ENCODE measurements at places on chromosomes 6 and 20.

DNA sequence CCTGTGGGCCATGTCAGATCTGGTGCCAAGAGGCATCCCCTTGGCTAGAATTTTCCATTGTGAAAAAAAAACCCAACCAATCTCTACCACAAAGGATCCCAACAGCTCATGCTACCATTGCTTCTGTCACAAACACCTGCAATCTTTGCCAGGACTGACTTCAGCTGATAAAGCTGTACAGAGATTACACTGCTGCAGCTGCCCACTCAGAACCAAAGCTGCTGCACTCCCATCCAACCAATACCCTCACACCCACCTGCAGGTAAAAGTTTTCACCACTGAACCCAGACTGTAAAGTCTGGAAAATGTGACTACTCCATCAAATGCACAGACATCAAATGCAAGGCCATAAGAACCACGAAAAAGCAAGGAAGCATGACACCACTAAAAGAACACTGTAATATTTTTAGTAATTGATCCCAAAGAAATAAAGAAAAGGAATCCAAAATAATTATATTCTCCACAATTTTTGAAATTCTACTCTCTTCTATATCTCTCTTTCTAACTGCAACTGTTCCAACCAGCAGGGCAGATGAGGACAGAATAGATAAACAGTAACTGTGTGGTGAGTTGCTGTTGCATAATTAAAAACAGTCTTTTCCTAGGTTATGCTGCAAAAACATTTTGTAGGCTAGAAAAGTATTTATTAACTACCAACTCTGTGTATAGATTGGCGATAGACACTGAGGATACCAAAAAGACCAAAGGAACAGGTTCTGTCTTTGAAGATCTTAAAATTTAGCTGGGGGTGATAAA lies 128.0 kb upstream of the MCHR2 start:
- DNase-seq, result no peak

DNA sequence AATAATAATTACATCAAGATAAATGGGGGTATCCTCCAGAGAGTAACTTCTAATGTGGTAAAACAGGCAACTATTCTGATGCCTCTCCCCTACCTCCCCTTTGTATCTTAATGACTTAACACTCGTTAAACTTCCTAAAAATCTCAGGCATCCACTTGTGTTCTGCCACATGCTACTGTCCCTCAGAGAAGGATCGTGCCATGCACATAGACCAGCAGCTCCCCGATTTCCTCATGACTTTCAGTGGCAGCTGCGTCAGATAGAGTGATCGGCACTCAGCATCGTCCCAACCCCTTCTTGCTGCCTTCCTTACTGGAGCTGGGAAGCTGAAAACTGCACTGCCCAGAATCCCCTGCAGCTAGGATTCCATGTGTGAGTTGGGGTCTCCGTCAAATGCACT lies 32.1 kb downstream of the RIPOR2 start:
- DNase-seq, result no peak

- peak; percentile 65 for DNase-seq
These were observed 126.8 kb downstream of the ALDH8A1 start for GRCh38 chr6:134822920-134823709.

- no peak for DNase-seq
These were observed 85.3 kb upstream of the FYN start for GRCh38 chr6:111958534-111958933.

DNA sequence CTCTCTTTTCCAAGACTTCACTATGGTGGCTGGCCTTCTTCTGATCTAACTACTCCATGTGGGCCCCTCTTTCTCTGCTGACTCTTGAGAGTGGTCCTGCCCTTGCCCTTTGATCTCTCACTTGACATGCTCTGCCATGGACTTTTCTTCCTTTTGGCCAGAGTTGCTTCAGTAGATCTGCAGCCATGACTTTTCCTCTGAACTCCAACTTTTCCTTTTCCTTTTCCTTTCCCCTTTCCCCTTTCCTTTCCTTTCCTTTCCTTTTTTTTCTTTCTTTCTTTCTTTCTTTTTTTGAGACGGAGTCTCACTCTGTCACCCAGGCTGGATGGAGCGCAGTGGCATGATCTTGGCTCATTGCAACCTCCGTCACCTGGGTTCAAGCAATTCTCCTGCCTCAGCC lies 88.5 kb downstream of the JAG1 start:
- DNase-seq, result no peak

- DNase-seq, result no peak
These were observed 40.7 kb downstream of the CPXM1 start for GRCh38 chr20:2759603-2760296.

- no peak for DNase-seq
These were observed 32.6 kb downstream of the NTSR1 start for GRCh38 chr20:62741191-62741691.

- peak; percentile 38 for DNase-seq
These were observed 31.5 kb upstream of the GCM1 start for GRCh38 chr6:53179961-53180651.

DNA sequence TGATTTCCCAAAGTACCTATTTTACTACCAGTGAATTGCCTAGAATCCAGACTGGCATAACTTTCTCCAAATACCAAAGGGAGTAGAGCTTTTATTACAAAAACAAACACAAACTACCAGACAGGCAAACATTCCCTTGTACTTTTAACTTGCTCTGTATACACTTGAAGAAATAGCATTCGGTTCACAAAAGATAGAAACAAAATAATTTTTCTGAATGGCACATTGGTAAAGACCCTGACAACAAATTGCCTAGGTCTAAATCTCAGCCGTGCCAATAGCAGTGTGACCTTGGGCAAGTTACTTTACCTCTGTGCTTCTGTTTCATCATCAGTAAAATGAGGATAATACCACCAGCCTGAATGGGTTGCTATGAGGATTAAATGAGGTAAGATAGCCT lies 15.9 kb downstream of the ARHGAP18 start:
- no peak for DNase-seq

- DNase-seq, result no peak
These were observed 80.0 kb downstream of the CRYBG1 start for GRCh38 chr6:106440546-106440945.

- DNase-seq, result no peak
These were observed 99.3 kb downstream of the PHF3 start for GRCh38 chr6:63734923-63735322.

DNA sequence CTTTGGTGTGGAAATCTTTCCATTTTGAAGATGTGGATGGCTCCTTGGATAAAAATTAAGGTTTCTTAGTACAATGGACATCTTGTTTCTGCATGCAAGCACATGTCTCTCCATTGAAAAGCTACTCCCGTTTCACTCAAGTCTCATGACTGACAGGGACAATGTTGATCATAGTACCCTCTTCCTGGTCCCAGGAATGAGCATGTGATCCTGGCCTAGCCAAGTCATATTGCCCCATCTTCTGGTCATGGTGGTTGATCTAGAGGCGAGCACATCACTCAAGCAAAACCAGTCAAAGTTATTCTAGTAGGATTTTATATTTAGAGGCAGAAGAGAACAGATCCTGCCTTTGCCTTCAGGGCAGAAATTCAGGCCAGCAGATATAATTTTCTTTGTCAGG lies 12.2 kb upstream of the CBLN4 start:
- no peak for DNase-seq

DNA sequence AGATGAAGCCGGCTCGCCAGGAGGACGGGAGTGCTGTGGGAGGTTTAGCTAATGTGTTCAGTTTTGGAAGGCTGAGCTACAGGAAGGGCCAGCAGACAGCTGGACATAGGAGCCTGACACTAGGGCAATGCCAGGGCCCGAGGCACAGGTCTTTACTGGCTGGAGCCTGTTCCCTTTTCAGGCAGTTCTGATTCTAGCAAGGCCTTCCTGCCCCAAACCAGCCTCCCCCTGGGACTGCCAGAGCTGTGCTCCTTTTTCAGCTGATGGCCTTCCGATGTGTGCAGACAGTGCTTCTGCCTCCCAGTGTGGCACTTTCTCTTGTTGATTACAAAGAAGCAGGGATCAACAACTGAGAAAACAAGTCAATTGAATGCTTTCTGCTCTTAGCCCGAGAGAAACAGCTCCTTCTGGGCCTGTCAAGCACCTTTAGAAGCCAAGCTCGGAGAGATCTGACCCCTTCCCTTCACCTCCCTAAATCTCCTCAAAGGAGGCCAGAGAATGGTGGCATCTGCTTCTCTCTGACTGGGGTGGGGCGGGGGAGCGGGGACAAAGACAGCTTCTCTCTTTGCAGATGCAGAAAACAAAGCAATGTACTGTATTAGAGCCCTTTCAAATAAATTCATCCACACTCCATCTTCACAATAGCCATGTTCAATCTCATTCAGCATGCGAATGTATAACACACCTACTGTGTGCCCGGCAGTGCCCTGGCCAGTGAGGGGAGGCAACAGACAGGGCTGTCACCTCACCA lies 63.2 kb downstream of the RAB44 start:
- no peak for DNase-seq

- DNase-seq, result peak; percentile 69
These were observed 114.5 kb upstream of the SOX4 start for GRCh38 chr6:21478883-21479539.

- peak; percentile 80 for DNase-seq
These were observed 114.2 kb downstream of the SNX5 start for GRCh38 chr20:17854307-17854903.

DNA sequence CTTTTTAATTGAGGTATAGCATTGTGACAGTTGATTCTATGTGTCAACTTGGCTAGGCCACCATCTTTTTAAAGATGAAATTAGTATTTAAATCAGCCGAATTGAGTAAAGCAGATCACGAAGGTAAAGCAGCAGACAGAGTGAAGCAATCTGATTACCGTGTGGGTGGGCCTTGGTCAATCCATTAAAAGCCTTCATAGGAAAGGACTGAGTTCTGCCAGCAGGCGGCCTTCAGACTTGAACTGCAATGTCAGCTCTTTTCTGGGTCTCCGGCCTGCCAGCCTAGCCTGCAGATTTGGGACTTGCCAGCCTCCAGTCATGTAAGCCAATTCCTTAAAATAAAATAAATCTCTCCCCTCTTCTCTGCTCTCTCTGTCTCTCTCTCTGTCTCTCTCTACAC lies 22.4 kb upstream of the TGM2 start:
- no peak for DNase-seq

GRCh38 chr6:39657355-39658135 lies 67.7 kb downstream of the KIF6 start:
- no peak for DNase-seq

- DNase-seq, result no peak
These were observed 81.4 kb downstream of the DLL1 start for GRCh38 chr6:170209354-170210025.

- no peak for DNase-seq
These were observed 52.2 kb downstream of the MANEA start for GRCh38 chr6:95629551-95629950.

DNA sequence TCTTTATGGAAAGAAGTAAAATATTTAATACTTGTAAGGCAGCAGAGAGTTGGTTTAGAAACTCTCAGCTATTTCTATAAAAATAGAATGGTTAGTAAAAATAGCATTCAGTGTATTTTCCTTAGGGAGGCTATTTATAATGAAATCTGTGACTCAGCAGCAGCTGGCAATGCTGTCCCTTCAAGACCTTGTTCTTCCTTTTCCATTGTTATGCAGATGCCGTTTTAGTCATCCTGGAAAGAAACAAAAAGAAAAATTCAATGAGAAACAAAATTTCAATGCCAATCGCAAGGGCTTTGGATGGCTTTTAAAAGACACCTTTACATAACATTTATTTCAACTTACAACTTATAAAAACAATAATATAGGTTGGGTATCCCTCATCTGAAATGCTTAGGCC lies 17.5 kb downstream of the MPC1 start:
- DNase-seq, result no peak

DNA sequence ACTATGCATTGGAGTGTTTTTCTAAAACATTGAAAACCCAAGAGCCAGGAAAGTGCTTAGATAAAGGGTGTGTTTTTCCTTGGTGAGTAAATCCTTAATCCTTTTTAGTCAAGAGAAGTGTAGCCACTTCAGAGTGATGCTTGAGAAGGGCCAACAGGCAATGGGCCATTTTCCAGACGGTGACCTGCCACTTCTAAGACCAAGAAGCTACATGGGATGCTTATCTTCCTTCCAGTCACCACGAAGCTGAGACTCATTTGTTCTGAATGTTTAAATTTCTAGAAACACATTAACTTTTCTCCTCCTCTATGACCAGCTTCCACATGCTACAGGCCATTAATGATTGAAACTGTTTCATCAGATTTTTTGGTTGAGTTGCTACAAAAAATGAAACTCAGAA lies 34.4 kb upstream of the NHSL1 start:
- no peak for DNase-seq

DNA sequence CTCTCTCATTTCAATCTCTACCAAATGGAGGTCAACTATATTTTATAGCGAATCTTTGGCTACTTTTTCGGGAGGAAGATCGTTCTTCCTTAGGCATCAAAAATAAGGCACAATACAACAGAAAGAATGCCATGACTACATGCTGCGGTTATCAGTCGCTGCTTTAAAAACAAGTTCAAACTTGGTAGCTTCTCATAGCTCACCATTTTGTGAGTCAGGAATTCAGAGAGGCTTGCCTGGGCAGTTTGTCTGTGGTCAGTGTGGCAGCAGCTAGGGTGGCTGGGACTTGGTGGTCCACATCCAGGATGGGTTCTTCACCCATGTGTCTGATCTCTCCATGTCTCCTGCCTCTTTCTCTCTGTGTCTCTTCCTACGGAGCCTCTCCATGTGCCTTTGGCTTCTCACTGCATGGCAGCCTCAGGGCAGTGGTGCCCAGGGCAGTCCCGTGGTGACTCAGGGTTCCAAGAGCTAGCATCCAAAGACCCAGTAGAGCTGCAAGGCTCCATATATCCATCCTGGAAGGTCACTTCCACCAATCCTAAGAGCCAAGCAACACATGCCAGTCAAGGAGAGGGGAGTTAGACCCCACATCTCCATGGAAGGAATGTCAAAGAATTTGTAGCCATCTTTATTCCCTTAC lies 10.4 kb downstream of the SCML4 start:
- DNase-seq, result no peak

Measured in testis (tissue), 5 donors.